CD8-positive, alpha-beta T cell (primary cell): ENCODE measurements at places on chromosomes 6 and 20.

GRCh38 chr6:119627908-119628669 is 278.5 kb upstream of the MAN1A1 start:
- no peak for DNase-seq

DNA sequence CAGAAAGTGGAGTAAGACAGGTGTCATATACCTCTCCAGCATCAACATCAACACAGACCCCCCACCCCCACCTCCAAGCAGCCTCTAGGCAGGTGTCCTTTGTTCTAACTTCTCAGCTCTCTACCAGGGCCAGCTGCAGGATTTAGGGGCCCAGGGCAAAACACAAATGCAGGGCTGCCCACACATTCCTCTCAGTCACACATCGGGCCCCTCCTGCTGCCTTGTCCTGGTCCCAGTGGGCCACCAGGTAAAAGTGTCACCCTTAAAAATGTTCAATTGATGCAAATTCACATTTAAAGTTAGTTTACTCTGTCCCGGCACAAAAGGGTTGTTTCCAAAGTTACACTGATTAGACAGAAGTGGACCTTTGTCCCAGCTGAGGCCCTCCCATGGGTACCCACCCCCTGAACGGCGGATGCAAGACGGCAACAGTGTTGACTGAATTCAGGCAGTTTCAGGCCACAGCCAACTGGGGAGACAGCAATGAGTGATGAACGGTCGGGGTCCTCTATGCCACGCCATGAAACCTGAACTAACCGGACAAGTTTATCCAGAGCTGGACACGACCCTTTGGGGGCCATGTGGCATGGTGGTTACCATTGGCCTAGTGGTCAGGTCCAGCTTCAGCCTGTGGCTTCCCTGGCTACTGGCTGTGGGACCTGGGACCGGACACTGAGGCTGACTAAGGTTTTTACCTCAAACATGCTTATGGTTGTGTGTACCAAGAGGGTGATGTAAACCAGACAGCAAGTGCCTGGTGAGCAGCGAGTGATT is 52.2 kb upstream of the UNC93A start:
- no peak for DNase-seq

DNA sequence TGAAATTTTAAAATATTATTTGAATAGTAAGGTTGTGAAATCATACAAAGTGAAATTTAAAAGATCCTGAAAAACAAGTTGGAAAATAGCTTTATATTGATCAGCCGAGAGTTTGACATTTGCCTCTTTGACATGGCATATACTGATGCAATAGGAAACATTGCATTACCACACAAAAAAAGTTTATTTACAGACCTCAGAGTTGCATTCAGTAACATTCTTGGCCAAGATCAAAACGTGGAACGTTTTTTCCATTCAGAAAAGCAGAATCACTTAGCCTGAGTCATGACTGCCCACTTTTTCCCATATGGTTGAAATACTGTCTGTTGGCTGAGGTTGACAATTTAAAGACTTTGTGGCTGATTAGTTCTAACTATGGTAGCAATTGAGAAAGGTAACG is 55.1 kb upstream of the BACH2 start:
- no peak for DNase-seq

GRCh38 chr6:146961831-146962230 is 242.4 kb upstream of the STXBP5 start:
- DNase-seq, result no peak

- no peak for DNase-seq
Measured at GRCh38 chr20:8218861-8219260, 86.8 kb downstream of the PLCB1 start.

DNA sequence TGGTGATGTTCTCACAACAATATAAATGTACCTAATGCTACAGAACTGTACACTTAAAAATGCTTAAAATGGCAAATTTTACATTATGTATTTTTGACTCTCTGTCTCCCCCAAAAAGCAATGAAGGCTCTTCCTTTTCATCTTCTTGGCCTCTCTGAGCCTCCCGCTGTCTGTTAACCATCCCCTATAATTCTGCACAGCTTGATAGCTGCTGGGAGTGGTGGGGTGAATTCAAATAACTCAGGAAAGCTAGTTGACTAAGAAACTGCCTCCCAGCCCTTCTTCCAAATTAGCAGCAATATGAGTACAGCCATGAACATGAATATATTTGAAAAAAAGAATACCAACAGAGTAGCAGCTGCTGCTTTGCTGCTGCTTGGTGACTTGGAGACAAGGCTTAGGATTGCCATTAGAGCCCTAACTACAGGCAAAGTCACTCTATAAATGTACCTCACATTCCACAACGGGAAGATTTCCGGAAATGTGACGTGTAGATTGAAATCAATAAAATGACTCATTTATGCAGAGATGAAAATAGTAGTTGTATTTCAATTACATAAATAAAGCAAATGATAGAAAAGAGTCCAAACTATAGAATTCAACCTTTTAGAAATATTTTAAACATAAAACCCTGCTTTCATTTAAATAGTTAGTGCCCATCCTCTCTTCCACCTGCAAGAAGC is 200.1 kb upstream of the HEY2 start:
- no peak for DNase-seq

DNA sequence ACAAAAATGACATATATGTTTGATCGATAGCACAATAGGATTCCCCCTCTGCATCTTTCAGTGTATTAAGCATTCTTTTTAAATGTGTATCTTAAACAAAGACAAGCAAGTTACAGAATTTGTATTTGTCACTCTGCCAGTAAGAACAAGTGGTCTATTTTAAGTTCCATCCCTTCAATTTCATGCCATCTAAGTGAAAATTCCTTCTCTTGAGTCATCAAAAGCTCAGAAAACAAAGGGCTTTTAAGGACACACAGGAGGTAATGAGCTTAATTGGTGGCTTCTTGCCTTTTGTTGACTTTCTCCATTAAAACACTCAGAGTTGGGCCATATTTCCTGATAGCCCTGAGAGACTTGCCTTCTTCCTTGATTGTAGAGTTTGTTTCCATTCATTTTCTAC is 547.8 kb downstream of the TENT5A start:
- no peak for DNase-seq

DNA sequence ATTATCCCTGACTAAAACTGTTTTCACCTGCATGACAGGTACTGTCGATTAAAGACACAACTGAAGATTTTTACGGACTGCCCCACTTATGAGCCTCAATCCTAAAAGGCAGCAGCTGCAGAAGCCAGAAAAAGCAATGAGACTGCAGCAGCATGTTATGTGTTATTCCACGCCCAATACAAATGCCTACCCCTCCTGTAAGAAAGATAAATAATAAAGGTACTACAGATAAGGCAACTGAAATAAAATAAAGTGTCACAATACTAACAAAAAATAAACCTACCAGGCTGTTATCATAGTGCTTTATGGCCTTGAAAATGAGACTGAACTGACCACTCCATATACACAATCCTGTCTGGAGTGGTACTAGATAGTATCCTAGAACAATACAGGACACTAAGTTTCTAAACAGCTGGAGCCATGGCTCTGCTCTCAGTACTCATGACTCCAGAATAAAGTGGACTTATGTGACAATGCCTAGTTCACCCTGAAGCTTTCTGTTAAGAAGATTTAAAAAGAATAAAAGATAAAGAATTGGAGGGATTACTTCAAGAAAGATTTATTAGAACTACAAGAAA is 9.5 kb downstream of the BCLAF1 start:
- no peak for DNase-seq

- DNase-seq, result no peak
Measured at GRCh38 chr6:1840491-1841121, 230.9 kb downstream of the FOXC1 start.

DNA sequence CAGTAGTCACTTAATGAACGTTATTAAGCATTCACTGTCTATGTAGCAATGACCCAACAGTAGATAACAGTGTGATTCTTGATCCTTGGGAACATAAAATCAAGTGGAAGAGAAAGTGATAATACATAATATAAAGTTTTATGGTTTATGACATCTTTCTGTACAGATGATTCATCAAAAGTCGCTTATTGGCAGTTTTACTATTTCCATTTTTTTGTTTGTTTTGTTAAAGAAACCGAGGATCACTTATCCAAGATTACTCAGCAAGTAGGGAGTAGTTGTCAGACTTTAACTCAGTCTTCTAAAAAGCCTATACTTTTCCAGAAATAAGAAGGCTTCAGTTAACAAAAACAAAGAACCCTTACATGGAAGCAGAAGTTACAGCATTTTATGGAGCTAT is 260.8 kb downstream of the ZFAND3 start:
- DNase-seq, result no peak

- no peak for DNase-seq
Measured at GRCh38 chr6:108561742-108562502, 1.2 kb downstream of the FOXO3 start.

- no peak for DNase-seq
Measured at GRCh38 chr6:137957471-137957870, 90.4 kb downstream of the TNFAIP3 start.

GRCh38 chr6:1796706-1797529 is 187.2 kb downstream of the FOXC1 start:
- DNase-seq, result no peak

GRCh38 chr6:52489881-52490280 is 69.7 kb downstream of the EFHC1 start:
- DNase-seq, result no peak

DNA sequence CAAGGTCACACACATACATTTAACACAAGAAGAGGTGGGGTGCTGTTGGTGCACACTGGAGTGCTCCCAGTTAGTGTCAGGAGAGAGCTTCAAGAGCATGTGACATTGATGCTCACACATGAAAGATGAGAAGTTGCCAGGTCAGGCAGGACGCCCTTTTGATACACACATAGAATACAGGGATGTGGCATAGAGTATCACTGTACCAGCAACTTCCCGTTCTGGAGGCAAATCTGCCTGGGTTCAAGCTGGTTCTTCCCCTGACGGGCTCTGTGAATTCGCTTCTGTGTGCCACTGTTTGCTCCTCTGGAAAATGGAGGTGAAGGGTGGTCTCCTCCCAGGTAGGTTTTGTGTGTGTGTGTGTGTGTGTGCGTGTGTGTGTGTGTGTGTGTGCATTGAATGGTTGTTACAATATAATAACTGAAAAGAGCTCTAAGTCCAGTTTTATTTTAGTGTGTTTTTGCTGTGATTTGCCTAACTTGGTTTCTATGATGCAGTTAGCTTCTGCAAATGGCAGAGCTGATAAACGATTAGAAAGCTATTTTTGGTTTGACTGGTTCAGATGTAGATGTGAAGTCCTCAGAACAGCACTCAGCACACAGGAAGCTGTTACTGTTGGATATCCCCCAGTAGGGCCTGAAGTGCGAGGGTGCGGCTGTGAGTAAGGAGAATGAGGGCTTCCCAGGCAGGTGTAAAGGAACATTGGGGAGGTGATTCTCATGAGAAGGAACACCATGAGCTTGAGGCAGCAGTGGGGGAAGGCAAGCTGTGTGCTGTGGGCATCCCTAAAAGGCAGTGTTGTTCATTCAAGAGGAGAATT is 53.4 kb downstream of the HIVEP1 start:
- no peak for DNase-seq

- DNase-seq, result no peak
Measured at GRCh38 chr6:22219925-22220324, 76.9 kb downstream of the PRL start.

DNA sequence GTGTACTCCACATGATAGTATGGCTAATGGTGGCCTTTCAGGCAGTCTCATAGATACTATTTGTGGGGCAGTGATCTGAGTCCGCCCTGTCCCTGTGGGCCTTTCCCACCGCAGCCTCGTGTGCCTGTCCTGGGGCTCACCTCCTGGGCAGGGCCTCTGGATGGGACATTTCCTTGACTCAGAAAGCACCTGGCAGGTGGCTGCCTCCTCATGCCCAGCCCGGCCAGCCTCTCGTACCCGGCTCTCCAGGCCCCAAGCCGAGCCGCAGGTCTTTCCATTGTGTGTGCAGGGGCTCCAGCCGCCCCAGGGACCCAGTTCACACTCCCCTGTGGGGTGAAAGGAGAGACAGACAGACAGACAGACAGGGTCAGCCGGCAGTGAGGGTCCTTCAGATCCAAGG is 38.3 kb downstream of the RSPO4 start:
- DNase-seq, result no peak

- DNase-seq, result no peak
Measured at GRCh38 chr6:160027076-160027475, 58.2 kb downstream of the IGF2R start.

- no peak for DNase-seq
Measured at GRCh38 chr6:170012037-170012330, 260.6 kb downstream of the ERMARD start.

DNA sequence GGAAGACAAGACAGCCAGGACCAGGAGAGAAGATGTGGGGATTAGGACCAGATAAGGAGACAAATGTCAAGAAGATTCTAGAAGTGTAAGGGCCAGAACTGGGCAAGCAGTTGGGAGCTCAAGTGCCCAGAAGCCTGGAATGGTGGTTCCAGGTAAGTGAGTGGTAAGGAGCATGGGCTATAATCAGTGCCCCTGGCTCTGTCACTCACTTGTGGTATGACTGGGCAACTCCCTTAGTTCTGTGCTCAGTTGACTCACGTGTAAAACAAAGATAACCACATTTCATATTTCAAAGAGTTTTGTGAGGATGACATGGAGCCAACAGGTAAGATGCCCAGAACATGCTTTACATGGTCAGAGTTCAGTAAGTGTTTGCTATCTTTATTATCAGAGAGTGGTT is 11.2 kb downstream of the CCDC167 start:
- DNase-seq, result no peak

- no peak for DNase-seq
Measured at GRCh38 chr20:11912013-11912658, 5.6 kb upstream of the BTBD3 start.

- DNase-seq, result no peak
Measured at GRCh38 chr6:84539122-84539856, 225.1 kb downstream of the TBX18 start.

- DNase-seq, result no peak
Measured at GRCh38 chr6:63805808-63806572, 170.4 kb downstream of the PHF3 start.

DNA sequence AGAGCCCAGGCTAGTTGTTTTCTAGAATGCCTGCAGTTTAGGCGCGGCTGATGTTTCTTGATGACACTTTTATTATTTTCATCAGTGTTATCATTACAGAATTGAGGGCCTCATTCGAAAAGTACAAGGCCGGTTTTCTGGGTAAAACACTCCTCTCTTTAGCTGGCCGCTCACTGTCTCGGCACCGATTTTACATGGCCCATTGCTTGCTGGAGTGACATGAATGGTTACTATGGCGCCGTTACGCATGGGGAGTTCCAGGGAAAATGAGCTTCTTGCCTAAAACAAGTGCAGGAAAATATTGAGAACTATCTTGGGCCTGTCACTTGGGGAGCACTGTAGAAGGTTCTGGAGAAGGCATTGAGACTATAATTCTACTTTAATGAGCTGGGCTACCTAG is 317.8 kb downstream of the CDH4 start:
- DNase-seq, result no peak

DNA sequence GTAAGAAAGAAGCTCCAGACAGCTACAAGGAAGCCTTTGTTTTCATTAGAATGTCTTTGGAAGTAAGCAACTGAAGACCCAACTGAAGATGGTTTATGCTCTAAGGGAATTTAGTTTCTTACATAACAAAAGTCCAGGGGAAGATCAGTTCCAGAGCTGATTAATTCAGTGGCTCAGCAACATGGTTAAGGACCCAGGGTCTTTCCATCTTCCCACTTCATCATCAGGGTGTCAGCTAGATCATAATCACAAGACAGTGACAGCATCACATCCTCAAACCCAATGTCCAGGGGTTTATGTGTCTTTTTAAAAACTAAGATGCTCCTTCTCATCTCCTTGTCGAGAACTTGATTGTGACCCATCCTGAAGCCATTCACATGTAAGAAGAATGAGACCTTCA is 119.7 kb upstream of the PRDM1 start:
- no peak for DNase-seq
